Activated naive CD8-positive, alpha-beta T cell treated with anti-CD3 and anti-CD28 coated beads for 36 hours (primary cell): ENCODE measurements at places on chromosomes 7 and 10. TPM values are rescaled to one million over a fixed set of nuclear protein-coding genes. Genes with fewer than 3 reads are reported as not detected.
A peak's percentile ranks its signal among the peaks of the same experiment; 100 is the strongest.

GRCh38 chr10:80664071-80664680, 126.5 kb downstream of the SH2D4B start:
- H3K27ac ChIP-seq = no peak overlapping the region
- H3K4me3 ChIP-seq = no peak overlapping the region
- H3K36me3 ChIP-seq = no peaks in the 10 kb centered on the region
- peak; percentile 53 for DNase-seq
- peaks cover 3% of the 10 kb centered on the region for H3K4me1 ChIP-seq

- H3K4me1 ChIP-seq = no peaks in the 10 kb centered on the region
- no peak for DNase-seq
- no peaks in the 10 kb centered on the region for H3K27me3 ChIP-seq
- no peak overlapping the region for H3K4me3 ChIP-seq
- peaks cover 1% of the 10 kb centered on the region for H3K36me3 ChIP-seq
- H3K27ac ChIP-seq = no peak overlapping the region
These were observed 39.0 kb downstream of the DOCK1 start for GRCh38 chr10:126944191-126944590.

DNA sequence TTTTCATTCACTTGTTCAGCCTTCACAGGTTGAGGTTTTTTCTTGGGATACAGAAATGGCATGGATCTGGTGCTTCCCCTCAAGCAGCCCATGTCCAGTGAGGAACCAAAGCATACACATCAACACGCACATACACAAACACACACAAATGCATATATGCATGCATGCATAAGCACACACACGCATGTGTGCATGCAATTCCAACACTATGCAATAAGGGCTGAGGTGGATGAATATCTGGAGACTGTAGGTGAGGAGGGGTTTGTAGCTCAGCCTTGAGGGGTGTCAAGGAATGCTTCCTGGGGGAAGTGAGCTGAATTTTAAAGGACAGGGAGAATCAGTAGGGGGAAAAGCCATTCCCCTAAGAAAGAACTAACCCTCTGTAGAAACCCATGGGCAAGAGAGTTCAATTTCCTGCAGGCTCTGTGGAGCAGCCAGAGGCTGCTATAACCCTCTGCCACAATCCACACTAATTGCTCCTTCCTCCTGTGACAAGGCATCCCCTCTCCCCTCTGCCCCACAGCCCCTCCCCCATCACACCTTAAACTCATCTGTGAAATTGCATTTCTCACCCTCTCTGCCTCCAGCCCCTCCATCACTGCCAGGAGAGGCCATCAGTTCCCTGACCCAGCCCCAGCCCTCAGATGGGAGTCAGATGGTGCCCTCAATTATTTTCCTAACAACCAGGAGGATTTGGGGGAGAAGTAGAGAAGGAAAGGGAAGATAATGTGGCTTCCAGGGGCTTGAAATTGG, 316.4 kb downstream of the RPS24 start:
- H3K4me3 ChIP-seq = no peak overlapping the region
- H3K36me3 ChIP-seq = no peaks in the 10 kb centered on the region
- no peaks in the 10 kb centered on the region for H3K4me1 ChIP-seq
- no peak for DNase-seq

- no peak overlapping the region for H3K4me3 ChIP-seq
- peaks cover 15% of the 10 kb centered on the region for H3K4me1 ChIP-seq
- DNase-seq = no peak
- no peaks in the 10 kb centered on the region for H3K36me3 ChIP-seq
- H3K27ac ChIP-seq = no peak overlapping the region
These were observed 62.9 kb downstream of the PRKAG2 start for GRCh38 chr7:151813997-151814396.

- H3K4me1 ChIP-seq = no peaks in the 10 kb centered on the region
- no peaks in the 10 kb centered on the region for H3K36me3 ChIP-seq
- H3K27ac ChIP-seq = no peak overlapping the region
These were observed 1027.0 kb upstream of the AUTS2 start for GRCh38 chr7:68571286-68571685.

Gene MCM10
- total RNA-seq = 89.3 TPM

Gene LAMB4
- 0.40 TPM for total RNA-seq

Gene RTKN2
- 1.1 TPM for total RNA-seq
